ENCODE measurements at places on chromosomes 7 and 10.

DNA sequence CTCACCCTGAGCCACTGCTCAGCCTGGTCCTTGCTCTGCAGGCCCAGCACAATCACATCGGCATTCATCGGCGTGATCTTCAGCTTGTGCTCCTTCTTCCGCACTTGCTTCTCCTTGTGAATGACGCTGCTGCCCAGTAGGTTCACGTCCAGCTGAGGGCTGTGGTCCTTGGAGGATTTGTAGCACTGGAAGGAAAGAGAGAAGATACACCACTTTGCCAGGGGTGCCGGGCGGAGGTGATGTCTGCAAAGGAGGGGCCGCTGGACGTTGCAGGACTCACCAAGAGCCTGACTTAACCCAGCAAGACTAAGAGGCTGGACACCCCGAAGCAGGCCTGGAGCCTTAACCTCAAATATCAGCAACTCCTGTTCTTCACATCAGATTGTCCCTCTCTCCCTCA lies 74.8 kb downstream of the VWA2 start:
- DNase-seq, result no peak

GRCh38 chr7:5001911-5002310 lies 42.9 kb upstream of the MMD2 start:
- DNase-seq, result no peak

- DNase-seq, result no peak
Observed at GRCh38 chr7:42097752-42098151, 139.3 kb downstream of the GLI3 start.

GRCh38 chr10:131998845-131999681 lies 17.3 kb upstream of the BNIP3 start:
- DNase-seq, result no peak

DNA sequence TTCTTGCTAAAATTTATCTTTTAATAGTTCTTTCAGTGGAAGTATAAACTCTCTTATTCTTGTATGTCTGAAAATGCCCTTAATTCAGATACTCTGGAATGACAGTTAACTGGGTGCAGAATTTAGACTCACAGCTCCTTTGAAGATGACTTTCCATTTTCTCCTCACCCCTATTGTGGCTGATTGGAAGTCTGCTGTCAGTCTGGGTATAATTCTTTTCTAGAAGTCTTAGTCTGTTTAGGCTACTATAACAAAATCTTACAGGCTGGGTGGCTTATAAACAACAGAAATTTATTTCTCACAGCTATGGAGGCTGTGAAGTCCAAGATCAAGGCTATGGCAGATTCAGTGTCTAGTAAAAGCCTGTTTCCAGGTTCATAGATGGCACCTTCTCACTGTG lies 145.2 kb upstream of the GDF10 start:
- DNase-seq, result no peak

DNA sequence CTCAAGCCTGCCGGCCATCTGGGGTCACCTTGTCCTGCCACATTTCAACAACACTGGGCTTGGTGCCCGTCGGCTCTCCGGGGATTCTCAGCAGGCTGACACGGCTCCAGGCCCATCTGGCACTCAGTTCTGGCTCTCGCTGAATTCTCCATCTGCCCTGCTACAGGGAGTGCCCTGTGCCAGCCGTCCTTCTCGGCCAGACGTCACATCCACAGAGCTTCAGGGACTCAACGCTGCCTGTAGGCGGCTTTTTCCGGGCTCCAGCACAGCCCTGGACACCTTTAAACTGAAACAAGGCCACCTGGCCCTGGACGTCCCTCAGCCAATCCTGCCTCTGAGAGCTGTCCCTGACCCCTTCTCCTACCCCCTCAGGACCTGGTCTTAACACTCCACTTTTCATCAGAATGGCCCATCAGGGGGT lies 43.0 kb downstream of the TMEM130 start:
- DNase-seq, result no peak

GRCh38 chr7:134636008-134636449 lies 10.6 kb upstream of the BPGM start:
- no peak for DNase-seq

GRCh38 chr10:95389982-95390381 lies 99.2 kb upstream of the PDLIM1 start:
- no peak for DNase-seq

- DNase-seq, result no peak
Observed at GRCh38 chr7:50779427-50779826, 3.3 kb downstream of the GRB10 start.

DNA sequence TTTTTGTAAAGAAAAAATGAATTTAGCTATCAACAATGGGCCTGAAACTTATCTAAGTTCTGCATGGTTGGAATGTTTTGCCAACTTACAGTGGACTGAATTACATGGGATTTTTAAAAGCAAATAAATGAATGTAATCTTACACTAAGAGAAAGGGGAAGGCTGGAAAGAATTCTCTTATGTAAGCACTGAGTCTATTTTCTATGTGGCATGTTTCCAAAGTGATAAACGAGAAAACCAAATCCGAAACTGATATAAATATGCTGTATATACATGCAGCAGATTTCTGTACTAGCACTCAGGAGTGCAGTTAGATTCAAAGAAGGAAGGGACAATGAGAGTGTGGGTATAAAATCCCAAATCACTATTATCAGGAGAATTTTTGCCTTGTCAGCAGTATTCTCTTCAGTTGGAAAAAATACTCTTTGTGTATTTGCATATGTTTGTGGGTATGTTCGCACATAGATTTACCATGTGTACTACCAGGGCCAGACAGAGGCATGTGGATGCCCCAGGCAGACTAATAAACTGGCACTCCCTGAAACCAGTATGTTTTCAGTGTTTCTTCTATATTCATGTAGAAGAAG lies 334.3 kb upstream of the SEMA3D start:
- DNase-seq, result no peak

- no peak for DNase-seq
Observed at GRCh38 chr10:5040010-5040673, 36.5 kb upstream of the AKR1C2 start.

DNA sequence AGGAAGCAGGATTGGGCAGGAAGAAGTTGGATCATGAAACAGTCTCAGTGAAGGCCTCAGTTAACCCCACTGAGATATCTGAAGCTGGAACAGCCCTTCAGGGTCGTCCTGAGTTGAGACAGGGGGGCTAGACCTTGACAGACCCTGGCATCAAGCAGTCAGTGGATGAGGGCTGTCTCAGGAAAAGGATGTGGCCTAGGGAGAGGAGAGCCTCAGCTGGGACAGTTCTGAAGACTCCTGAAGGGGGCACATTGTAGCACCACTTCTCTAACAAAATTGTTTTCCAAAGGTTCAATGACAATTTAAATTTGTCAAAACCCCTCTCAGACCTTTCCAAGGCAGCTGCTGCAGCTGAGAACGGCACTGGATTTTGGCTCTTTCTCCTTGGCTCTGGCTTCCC lies 15.8 kb upstream of the SLK start:
- DNase-seq, result no peak

DNA sequence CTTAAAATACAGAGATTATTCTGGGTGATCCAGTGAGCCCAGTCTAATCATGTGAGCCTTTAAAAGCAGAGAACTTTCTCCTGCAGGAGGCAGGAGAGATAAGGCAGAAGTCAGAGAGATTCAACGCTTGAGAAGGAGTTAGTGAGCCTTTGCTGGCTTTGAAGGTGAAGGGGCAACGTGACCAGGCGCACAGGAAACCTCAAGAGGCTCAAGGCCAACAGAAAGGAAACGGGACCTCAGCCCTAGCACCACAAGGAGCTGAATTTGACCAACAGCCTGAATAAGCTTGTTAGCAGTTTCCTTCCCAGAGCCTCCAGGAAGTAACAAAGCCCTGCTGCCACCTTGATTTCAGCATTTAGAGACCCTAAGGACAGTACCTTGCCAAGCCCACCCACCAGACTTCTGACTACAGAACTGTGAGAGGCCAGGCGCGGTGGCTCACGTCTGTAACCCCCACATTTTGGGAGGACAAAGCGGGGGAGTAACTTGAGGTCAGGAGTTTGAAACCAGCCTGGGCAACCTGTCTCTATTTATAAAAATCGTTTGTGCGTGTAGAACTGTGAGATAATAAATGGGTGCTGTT lies 87.3 kb upstream of the KAT6B start:
- no peak for DNase-seq

DNA sequence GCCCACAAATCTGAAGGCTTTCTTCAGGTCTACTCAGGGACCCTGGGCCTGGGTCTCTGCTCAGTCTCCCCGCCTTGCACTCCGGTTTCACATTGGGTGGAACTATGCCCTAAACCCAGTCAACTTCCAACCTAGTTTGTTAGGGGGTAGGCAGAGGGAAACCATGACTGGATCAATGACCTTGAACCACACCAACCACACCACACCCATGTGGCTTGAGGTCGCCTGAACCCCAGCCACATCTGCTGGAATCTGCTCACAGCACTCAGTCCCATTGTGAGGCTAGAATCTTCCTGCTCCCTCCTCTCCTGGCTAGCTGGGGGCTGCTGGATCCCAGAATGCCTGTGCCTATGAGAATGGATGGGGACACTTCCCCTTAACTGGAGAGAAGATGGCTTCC lies 17.9 kb downstream of the RFC2 start:
- DNase-seq, result no peak

- DNase-seq, result peak; percentile 40
Observed at GRCh38 chr7:100674411-100675104, 1.0 kb downstream of the GNB2 start.

DNA sequence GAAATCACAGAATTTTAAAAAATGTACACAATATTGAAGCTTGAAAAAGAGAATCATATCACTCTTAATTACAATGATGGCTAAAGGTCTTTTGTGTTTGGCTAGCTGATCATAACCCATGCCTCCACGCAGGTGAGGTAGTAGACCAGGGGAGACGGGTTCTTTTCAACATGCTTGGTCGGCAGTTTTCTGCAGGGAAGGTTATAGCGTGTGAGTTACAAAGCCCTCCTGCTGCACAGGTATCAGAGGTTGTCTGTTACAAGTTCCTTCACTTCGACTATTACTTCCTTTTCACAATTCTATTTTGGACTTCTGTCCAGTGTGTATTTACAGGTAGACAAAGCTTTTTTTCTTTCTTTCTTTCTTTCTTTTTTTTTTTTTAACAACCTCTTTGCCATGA lies 127.1 kb upstream of the PRPS1L1 start:
- no peak for DNase-seq

DNA sequence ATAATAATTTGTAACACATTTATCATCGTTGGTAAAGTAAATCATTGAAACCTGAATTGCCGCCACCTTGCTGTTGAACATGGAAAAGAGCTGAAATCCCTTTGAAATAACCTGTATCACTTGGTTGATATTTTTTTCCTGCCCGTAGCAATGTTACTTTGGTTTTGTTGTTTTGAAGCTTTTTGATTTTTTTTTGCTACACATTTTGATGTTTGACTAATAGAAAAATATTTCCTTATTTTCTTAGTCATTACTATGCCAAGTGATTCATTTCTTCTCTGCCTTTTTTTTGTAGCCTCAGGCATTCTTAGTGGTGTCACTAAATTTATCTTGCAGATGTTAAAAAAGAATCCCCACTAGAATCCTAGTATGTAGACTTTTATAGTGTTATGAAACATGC lies 235.1 kb upstream of the MEOX2 start:
- no peak for DNase-seq

DNA sequence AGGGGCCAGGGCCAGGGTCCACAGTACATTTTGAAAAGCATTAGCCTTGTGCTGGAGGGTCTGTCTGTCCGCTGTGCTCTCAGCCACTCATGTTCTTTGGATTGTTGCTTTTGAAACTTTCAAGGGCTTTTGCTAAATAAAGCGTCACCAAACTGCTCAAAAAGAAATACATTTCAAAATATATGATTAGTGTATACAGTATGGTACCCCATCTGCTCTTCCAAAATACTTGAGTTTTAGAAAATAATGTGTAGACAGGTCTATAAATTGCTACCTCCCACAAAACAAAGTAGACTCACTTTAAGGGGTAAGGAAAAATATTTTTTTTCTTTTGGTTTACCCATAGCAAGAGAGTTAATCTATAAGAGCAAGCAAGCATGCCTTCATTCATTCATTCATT lies 194.3 kb upstream of the AOAH start:
- DNase-seq, result no peak

GRCh38 chr10:31101123-31101522 lies 69.5 kb upstream of the ZNF438 start:
- DNase-seq, result peak; percentile 71

- DNase-seq, result no peak
Observed at GRCh38 chr7:33357846-33358245, 228.5 kb downstream of the BBS9 start.

DNA sequence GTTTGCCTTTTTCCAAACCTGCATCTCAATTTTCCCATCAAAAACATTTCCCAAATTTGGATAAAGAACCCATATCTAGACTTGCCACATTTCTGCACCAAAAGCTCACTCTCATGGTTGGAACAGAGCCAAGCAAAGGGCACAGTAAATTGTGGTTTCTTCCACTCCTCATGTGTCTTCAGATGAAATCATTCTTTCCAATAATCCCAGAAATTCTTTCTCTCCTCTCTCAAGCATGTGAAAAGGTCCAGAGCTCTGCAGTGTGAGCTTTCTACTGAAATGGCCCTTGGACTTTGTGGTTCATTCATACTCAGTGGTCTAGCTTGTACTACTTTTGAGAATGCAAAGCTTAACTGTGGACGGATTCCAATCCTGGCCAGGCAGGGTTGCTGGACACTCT lies 19.8 kb downstream of the PRSS2 start:
- no peak for DNase-seq

DNA sequence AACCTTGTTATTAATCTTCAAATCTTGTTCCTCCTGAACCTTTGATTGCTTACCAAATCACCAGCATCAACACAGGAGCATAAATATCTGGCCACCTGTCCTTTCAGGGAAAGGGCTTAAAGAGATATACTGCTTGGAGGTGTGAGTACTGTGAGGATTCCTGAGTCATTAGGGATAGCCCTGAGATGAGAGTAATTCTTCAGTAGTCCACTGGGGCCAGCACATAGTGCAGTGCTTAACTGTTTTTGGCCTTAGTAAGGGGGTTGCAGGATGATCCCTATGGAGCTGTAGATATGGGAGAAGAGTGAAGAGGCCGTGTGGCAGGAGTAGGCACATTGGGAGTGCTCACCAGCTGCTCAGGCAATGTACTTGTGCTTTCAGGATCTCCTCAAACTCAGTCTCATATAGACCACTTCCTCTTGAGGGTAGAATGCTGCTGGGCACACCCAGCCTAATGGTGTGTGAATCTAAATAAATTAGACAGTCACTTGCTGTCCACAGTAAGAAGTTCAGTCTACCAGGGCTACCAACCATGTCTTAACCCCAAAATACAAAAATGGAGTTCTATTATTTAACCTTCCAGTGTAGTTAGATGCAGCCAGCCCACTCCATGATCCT lies 26.5 kb upstream of the GPR141 start:
- DNase-seq, result no peak

- no peak for DNase-seq
Observed at GRCh38 chr10:103767756-103768155, 87.6 kb downstream of the SH3PXD2A start.

DNA sequence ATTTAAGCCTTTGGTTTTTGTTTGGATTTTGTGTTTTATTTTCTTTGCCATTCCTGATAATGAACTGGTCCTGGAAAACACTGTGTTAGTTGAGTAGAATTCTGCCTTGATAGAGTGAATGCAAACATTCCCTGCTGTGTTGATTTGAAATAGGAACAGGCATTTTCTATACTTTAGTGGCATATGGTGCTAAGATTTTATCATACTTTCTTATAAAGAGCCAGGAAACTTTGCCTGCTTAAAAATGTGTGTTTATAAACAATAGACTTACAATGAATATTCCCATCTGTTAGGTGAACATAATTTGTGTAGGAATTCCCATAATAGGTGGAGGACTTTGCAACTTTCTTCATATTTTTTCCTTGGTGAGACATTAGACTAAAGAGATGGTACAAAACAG lies 333.3 kb downstream of the SDK1 start:
- no peak for DNase-seq

GRCh38 chr10:95694665-95695064 lies 938 bp upstream of the TCTN3 start:
- no peak for DNase-seq
